ENCODE measurements at places on chromosomes 2 and 18. TPM values are rescaled to one million over a fixed set of nuclear protein-coding genes. Genes with fewer than 3 reads are reported as not detected.

GRCh38 chr2:71559828-71560637, 106.7 kb downstream of the DYSF start:
- no peak for DNase-seq

DNA sequence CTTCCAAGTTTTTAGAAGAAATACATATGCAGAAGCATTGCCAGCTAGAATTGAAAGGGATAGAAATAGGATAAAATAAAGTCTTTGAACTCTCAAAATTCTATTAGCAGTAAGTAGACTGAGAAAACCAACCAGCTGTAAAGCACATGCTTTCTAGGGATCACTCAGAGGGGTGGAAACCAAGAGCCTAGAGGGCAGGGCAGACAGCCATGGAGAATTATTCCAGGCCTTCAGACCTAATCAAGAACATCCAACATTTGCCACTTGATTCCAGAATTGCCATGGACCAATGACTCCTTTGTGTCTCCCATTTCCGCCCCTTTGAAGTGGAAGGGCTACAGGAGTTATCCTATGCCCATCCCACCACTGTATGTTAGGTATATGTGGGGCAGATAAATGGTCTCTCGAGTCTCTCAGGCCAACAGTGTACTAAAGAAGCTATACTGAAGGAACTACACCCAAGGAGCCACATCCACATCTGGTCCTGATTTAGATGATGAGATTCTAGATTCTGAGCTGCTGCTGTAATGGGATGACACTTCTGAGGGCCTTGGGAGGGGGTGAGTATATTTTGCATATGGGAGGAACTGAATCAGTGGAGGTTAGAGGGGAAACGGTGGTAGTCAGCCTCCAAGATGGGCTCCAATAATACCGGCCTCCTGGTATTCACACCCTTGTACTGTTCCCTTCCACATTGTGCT, 4.0 kb downstream of the FARSB start:
- no peak for DNase-seq

The GYPC gene
- total RNA-seq: 119 TPM

The CD8B2 gene
- 1.3 TPM for total RNA-seq

The ELOA2 gene
- total RNA-seq: not detected

DNA sequence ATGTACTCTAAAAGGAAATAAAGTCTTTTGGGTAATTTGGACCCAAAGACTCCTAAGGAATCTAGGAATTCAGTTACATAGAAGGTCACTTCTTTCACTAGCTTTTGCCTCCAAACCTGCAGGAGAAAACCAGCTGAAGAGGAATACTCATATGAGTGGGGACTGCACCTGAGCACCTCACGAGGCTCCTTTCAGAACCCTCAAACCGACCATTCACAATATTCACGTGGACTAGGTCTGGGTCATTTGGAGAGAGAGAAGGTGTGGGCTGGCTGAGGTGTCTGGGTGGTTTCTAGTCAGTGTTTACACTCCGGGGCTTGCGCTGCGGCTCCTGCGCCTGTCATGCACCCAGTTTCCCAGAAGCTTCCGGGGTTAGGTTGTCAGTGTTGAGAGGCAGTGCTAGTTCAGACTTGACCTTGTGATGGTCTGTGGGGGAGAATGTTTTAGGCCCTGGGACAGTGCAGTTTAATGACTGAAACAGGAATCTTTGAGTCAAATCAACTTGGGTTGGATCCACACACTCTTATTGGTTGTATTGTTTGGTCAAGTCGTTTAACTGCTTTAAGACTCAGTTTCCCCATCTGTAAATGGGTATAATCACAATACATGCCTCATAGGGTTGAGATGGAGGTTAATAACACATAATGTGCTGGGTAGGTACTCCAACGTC, 78.4 kb downstream of the LIMS1 start:
- DNase-seq: peak; percentile 42

- no peak for DNase-seq
Measured at GRCh38 chr2:99028558-99028957, 92.5 kb upstream of the CRACDL start.

DNA sequence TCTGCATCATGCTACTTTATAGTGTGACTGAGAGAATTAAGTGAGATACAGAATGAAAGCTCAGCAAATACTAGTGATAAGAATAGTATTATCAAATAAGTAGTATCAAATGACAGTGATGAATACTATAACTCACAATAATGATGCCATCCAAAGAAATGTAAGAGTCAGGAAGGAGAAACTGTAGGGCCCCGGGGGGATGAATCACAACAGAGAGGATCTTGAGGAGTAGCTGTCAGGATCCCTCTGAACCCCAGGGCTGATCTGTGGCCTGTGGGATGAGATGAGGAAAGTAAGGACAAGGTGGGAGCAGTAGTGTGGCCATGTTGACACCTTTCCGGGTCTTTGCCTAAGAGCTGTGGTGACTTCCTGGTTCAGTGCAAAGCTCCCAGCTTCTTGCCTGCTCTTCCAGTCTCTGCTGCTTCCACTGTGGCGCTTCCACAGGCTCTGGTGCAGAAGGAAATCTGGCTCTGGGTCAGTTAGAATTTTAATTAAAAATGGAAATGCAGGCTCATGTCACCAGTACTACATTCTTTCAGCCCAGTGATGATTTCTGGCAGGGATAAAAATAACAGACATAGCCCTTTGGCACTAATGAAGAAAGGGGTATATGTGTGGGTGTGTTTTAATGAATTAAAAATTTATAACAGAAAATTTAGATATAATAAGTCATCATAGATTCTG, 166.9 kb downstream of the MYO3B start:
- DNase-seq: no peak

DNA sequence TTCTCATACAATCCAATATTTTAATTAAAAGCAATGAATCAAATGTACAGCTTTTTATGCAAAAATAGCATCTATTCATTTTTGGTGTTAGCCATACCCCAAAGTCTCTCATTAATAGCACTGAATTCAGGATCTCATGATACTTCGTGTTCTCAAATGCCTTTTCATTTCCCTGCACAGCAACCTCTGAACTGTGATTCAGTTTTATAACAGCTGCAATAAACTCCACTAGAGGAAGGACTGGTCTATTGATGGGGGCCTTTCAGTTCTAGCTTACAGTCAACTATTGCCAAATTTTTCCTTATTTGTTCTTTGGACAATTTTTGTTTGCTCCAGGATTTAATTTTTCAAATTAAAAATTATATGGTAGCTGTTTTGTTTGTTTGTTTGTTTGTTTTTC, 4.8 kb upstream of the TMEM87B start:
- no peak for DNase-seq

DNA sequence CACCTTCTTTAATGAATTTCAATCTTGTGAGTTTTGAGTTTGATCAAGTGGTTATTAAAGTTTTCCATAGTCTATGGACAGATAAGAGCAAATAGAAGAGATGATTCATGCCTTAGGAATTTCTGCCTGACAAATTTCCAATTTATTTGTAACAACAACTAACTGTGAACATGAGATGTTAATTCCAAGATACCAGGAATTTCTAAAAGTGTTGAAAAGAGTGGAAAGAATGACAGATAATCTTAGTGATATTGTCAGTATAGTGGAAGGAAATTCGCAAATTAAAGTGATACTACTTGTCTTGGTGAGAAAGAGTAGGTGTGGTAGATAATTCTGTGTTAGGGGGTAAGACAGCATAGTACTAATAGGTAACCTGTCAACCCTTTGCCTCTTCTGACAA, 82.4 kb downstream of the AGPS start:
- DNase-seq: no peak

DNA sequence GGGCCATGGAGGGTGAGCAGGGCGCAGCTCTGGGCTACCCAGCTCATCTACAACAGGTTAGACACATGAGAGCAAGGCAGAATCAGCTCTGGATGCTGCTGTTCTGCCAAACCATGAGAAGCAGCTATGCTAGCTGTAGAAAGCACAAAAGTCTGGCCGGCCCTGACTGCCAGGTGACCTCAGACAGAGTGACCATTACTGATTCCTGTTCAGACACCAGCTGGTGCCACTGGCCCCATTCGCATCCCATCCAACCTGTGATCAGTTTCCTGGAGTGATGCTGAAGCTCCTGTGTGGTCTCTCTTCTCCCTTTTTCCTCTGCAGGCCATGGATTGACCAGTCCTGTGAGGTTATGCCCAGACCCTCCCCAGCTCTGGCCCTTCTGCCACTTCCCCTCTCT, 14.3 kb downstream of the RBMS1 start:
- DNase-seq: no peak

- DNase-seq: no peak
Measured at GRCh38 chr2:32523686-32524085, 104.2 kb upstream of the TTC27 start.

DNA sequence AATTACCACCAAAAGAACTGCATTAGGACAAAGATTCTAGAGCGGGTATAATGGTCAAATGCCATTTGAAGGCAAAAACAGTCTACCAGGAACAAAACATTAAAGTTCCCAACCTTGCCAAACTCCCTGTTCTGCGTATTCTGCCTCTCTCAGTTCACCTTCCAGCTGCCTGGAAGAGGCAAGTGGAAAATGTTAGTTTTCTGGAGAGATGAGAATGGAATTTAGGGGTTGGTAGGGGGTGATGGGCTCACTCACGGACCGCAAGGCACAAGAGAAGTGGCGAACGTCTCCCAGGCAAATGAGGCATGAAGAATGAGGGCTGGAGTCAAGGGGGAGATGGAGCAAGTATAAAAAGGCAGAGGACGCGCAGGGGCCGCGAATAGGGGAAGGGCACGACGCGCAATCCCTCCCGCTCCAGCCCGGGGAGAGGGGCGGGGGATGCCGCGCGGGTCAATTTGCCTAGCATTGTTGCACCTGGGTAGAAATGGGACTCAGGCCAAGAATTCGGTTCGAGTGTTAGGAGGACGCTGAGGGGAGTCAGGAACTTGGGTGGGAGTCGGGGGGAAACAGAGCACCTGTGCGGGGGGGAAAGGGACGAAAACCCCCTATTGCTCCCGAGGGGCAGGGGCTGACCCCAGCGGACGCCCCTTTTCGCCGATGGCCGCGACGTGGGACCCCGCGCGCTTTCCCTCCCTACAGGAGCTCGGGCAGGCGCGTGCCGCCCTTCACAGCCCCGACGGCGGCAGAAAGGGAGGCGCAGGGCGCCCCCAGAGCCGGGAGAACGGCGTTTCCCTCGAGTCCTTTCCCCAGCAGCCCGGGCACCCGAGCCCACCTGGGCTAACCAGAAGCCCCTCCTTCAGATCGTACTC, 573 bp downstream of the PAIP2B start:
- peak; percentile 23 for DNase-seq

DNA sequence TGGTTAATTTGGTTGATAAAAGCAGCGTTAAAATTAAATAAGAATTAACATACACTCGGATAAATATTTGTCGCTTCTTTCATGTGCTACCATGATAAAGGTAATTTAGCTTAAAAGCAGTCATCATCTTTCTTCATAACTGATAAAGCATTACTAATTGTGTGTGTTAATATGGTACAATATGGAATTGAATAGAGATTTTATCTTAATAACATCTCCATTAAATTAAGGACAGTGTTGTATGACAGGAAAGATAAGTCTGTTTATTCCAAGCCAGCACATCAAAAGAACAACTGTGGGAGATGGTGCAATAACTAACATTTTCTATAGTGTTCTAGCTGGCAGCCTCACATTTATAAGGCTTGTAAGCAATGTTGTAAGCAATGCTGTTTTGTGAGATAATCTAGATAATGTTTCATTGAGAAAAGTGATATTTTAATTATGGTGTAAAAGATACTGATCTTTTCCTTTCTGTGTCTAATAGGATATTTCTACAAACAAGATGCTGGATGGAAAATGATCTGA, 64.4 kb upstream of the AFF3 start:
- DNase-seq: no peak

GRCh38 chr2:233976690-233977294, 59.6 kb downstream of the TRPM8 start:
- DNase-seq: no peak

GRCh38 chr2:60992985-60993392, 24.5 kb upstream of the PEX13 start:
- peak; percentile 7 for DNase-seq

DNA sequence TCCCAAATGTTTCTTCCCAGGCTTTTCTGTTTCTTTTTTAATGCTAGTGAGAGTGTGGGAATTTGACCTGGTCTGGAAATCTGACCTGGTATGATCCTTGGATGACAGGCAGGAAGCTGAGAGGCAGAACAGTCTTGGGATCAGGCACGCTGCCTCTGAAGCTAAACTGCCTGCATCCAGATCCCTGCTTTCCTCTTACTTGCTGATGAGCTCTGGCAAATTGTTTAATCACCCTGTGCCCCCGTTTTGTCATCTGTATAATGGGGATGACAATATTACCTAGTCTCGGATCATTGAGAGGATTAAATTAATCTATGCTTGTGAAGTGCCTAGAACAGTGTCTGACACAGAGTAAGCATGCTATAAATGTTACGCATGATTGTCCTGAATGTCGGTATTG, 3.3 kb downstream of the KLHL23 start:
- no peak for DNase-seq

GRCh38 chr2:5576015-5576414, 116.2 kb upstream of the SOX11 start:
- no peak for DNase-seq

The MEP1B gene
- total RNA-seq: not detected

- DNase-seq: no peak
Measured at GRCh38 chr2:211457325-211457724, 900.9 kb downstream of the CPS1 start.

GRCh38 chr18:60894254-60894945, 438.8 kb upstream of the CDH20 start:
- DNase-seq: no peak
